COR-L47 (cell line): ENCODE measurements at places on chromosomes 11 and 22.

- DNase-seq, result no peak
Measured at GRCh38 chr11:33052231-33052630, 12.9 kb downstream of the TCP11L1 start.

- DNase-seq, result no peak
Measured at GRCh38 chr11:36356201-36356600, 60.1 kb downstream of the PRR5L start.

- DNase-seq, result no peak
Measured at GRCh38 chr11:26676641-26677040, 45.2 kb downstream of the SLC5A12 start.

GRCh38 chr22:17229991-17230630 lies 10.9 kb upstream of the ADA2 start:
- no peak for DNase-seq

DNA sequence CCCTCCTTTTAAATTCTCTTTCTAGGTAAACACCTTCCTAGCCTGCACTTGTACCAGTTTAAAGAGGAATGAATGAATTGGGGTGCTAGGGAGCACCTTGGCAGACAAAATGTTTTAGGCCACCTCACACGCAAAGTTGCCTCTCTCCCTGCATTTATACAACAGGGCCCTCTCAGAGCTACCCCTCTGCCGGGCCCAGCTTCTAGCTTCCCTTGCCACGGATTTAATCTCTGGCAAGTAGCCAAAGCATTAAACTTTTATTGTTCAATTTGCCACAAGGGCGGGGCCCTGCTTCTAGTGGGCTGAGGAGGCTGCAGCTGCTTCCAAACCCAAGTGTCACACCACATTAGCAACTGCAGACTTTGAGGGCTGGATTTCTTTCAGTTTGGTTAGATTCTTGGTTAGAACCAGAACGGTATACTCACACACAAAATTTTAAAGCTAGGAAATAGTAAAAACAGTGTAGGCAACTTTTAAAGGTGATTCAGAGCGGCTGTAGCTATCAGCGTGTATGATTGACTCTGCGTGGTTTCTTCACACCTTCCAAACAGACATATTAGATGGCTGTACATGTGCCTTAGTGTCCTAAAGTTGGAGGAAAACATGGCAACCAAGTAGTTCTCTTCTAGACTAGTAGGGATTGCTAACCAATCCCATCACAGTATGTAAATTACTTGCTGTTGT lies 6.5 kb downstream of the KREMEN1 start:
- DNase-seq, result peak; percentile 76

GRCh38 chr22:36358533-36359469 lies 29.0 kb downstream of the MYH9 start:
- DNase-seq, result no peak

GRCh38 chr11:46345131-46345597 lies 2.1 kb upstream of the DGKZ start:
- no peak for DNase-seq

GRCh38 chr22:37198258-37199102 lies 10.4 kb upstream of the C1QTNF6 start:
- DNase-seq, result peak; percentile 52

GRCh38 chr11:75562048-75562835 lies at the start of gene SERPINH1:
TSS of gene SERPINH1 (plus strand) at chr11:75562253. CDS start at chr11:75566350, 4,097 bp downstream.
- DNase-seq, result peak; percentile 70

GRCh38 chr11:46335890-46336562 lies 11.2 kb upstream of the DGKZ start:
- no peak for DNase-seq

DNA sequence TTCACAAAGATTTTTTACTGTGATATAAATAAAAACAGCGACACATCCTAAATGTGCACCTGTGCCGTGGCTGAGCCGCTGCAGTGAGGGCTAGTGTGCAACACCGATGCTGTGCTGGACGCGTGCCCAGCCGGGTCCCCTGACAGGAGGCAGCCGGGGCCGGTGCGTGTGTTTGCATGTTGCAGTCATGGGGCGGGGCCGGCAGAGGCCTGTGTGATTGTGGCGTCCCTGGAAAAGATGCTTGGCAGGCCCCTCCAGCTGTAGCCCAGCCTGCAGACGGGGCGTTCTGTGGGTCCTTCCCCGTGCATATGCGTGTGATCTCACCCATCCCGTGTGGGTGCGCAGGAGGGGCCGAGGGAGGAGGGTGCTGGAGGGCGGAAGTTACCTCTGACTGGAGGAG lies 30.6 kb downstream of the MUC6 start:
- DNase-seq, result peak; percentile 95

GRCh38 chr11:76201056-76201455 lies 5.2 kb downstream of the WNT11 start:
- no peak for DNase-seq

GRCh38 chr11:71459076-71459766 lies 6.2 kb downstream of the NADSYN1 start:
- DNase-seq, result no peak

- DNase-seq, result no peak
Measured at GRCh38 chr11:46463701-46464421, 72.3 kb upstream of the CHRM4 start.

GRCh38 chr22:50703726-50704509 lies 31.3 kb downstream of the SHANK3 start:
- DNase-seq, result no peak

DNA sequence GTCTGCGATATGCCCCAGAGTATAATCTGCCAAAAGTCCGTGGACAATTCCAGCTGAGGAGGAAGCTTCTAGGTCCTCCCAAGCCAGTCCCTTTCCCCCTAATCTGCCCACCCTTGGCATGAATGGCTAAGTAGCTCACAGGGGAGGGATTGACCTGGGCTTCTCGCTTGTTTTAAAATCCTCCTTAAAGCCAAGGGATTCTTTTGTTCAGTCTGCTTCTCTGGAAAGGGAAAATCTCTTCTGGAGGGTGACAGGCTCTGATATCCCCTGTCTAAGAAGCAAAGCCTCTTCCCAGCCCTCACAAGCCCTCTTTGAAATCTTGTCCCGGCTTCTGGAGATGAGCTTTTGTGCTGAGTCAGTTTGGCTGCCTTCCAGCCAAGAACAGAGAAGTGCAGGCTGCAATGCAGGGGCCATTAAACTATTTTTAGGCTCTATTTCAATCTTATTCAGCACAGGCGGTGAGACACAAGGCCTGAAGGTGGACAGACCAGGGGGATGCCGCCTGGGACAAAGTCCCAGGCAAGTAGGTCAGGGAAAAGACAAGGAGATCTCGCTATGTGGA lies 23.9 kb downstream of the NEFH start:
- DNase-seq, result no peak

DNA sequence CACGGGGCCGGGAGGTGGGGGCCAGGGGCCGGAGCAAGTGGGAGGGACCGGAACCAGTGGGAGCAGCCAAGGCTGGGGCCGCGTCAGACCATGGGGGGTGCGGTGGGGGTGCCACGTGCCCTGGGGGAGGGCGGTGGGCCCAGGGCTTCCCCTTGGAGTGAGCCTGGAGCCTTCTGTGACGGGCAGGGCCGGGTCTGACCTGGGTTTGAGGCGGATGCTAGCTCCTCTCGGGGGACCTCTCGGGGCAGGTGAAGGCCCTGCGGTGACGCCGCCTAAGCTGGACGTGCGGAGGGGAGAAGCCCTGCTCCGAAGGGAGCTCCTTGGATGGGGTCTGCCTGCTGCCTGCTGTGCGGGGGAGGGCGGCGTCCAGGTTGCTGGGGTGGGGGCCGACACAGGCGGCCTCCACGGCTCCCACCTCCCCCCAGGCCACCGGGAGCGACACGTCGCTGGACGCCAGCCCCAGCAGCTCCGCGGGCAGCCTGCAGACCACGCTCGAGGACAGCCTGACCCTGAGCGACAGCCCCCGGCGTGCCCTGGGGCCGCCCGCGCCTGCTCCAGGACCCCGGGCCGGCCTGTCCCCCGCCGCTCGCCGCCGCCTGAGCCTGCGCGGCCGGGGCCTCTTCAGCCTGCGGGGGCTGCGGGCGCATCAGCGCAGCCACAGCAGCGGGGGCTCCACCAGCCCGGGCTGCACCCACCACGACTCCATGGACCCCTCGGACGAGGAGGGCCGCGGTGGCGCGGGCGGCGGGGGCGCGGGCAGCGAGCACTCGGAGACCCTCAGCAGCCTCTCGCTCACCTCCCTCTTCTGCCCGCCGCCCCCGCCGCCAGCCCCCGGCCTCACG lies 115.0 kb downstream of the CACNA1I start:
- DNase-seq, result no peak

DNA sequence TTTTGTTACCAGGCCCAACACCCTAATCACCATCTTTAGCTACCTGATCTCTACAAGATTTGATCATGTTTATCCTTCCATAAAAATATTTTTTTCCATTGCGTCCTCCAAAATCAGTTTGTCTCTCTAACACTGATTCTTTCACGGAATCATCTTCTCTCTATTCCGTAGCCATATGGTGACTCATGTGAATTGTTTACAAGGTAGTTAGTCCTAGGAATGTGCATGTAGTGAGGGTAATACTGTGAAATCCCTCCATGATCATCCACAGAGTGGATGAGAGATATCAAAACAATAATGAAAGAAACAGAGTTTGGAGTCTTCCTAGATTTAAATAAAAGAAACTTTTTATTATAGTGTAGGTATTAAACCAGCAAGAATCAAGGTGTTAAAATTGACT lies 230.2 kb downstream of the METTL15 start:
- DNase-seq, result no peak

DNA sequence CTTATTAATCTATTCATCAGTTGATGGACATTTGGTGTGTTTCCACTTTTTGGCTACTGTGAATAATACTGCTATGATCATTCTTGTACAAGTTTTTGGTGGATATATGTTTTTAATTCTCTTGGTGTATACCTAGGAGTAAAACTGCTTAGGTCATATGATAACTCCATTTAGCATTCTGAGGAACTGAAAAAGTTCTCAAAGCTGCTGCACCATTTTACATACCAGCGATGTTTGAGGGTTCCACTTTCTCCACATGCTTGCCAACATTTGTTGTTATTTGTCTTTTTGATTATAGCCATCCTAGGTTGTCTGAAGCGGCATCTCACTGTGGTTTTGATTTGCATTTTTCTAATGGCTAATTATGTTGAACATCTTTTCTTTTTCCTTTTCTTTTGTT lies 4.1 kb upstream of the ACER3 start:
- no peak for DNase-seq

- DNase-seq, result no peak
Measured at GRCh38 chr11:110096496-110096895, 3.3 kb downstream of the ZC3H12C start.

DNA sequence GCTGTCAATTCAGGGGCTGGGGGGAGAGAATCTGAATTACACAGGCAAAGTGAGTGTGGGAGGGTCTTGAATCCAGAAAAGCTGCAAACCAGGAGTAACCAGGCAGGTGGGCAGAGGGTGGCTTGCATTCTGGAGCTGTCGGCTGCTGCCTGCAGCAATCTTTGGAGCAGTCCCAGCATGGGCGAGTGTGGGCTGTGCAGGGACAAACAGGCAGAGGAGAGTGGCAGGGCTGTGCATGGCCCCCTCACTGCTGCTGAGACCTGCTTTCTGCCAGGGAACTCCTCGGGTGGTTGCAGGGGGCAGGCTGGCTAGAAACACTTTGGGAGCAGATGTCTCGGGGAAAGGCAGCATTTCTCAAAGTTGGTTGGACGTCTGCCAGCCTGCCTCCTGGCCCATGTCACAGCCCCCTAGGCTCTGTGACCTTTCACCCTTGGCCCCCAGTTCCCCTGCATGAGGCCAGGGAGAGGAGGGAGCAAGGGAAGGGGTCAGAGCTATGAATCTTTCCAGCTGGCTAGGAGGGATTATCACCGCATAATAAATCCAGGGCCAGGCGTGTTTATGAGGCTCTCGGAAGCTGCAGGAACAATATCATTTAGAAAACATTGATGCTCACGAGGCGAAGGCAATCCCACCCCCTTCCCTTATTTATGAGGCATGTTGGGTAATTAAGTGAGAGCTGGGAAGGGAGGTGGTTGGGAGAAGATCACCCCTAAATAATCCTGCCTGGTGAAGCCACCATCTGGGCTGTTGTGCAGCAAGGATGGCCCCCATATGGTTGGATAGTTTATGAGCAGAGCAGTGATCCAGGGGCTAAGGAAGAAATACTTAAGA lies 212.3 kb upstream of the NCAM1 start:
- no peak for DNase-seq

- DNase-seq, result peak; percentile 61
Measured at GRCh38 chr11:61429346-61429690, 457 bp downstream of the CPSF7 start.

- DNase-seq, result no peak
Measured at GRCh38 chr11:96114178-96115064, 190.5 kb upstream of the MTMR2 start.

DNA sequence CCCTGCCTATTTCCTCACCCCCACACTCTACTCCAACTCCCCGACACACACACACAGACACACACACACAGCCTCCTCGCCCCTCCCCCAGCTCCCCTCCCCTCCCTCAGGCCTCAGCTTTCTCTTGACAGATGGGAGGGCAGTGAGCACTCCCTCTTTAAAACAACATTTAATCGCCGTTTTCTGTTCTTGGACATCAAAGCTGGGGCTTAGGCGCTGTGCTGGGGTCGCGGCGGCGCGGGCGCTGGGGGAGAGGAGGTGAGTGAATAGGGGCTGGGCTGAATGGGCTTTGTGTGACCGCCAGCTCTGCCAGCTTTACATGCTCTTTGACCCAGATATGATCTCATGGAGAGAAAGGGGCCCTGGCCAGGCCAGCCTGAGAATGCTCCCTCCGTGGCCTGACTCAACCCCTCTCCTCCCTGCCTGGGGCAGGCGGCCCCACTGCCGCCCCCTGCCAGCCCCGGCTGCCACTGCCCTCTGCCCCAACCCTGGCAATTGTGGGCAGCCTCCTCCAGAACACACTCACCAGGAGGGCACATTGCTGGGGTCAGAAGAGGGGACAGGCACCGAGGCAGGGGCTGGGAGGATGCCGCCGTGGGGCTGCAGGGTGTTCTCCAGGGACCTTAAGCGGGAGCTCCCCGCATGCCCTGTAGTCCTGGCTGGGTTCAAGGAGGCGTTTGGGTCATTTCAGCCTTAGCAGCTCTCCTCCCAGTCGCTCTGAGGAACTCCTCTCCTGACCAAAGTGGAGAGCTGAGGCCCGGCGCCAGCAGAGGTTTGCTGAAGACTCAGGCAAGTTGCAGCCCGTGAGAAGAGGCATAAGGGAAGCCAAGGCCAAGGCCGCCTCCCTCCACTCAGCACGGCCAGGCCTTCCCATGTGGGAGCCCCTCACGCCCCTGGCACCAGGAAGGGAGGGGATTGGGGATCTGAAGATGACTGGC lies 38.3 kb upstream of the NNMT start:
- DNase-seq, result no peak

- no peak for DNase-seq
Measured at GRCh38 chr11:19818619-19819018, 106.0 kb downstream of the NAV2 start.

GRCh38 chr11:122108828-122109227 lies 7.2 kb downstream of the BLID start:
- DNase-seq, result no peak

- DNase-seq, result no peak
Measured at GRCh38 chr11:14042686-14043465, 80.4 kb downstream of the SPON1 start.

DNA sequence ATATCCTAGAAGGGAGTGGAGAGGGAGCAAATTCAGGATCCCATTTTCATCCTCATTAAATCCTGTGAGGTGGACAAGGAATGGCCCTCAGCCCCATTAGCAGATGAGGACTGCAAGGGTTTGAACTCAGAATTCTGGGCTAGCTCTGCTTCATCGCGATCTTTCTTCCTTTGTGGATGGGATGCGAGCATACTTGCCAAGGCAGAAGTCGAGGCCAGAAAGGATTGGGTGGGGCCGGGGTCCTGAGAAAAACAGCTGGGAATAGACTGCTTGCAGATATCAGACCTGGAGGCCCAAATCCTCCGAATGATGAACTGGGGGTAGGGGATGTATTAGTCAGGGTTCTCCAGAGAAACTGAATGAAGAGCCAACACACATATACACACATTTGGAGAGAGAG lies 179.0 kb downstream of the CHST1 start:
- DNase-seq, result no peak
